ENCODE measurements at places on chromosomes 7 and 10.

DNA sequence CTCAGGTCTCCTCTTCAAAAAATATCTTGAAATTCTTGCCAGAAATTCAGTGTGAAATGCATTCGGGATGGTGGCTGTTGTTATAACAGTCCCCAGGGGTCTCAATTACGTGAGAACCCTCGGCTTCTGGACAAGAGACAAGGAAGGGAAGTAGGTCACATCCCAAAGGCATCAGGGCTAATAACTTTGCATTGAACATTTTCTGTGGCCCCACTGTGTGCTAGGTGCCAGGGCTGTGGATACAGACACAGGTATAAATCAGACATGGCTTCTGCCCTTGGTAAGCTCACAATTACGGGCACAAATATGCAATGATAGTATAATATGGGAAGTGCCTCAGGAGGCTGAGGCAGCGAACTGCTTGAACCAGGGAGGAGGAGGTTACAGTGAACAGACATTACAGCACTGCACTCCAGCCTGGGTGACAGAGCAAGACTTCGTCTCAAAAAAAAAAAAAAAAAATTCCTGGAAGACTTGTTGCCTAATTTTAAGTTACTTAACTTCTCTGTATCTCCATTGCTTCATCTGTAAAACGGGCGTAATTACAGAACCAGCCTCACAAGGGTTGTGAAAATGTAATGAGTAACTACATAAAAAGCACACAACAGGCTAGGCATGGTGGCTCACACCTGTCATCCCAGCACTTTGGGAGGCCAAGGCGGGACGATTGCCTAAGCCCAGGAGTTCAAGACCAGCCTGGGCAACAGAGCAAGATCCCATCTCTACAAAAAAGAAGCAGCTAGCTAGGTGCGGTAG, 2.5 kb upstream of the RHBDD2 start:
- DNase-seq, result no peak

DNA sequence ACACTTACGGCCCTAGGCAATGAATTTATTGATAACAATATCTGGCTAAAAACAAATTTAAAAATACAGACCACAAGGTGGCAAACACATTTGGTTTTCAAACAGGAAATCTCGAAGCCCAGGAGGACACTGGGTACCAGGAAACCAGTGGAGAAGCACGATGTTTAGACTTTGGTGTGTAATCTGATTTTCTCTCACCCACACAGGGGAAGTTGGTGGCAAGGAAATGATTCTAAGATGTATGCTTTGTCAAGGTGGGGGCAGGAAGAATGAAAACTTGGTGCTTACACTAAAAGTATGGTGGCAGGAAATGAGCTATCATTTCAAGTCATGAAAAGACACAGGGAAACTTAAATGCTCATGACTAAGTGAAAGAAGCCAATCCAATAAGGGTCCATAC, 113.2 kb upstream of the ANKRD1 start:
- DNase-seq, result no peak

DNA sequence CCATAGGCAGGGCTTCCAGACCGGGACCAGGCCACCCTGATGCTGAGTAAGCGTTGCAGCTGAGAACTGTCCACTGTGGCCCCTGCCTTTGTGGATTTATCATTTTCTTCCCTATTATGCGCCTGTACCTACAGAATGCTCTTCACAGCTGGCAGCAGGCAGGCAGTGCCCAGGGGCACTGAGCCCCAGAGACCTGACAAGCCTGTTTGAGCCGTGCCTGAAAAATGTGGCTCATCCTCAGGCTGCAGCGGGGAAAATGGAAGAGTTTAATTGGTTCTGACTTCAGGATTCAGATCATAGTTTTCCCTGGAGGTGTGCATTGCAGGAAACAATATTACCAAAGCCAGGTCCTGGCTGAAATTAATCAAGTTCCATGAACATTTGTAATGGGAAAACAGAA, 200.2 kb downstream of the ZNF438 start:
- no peak for DNase-seq

DNA sequence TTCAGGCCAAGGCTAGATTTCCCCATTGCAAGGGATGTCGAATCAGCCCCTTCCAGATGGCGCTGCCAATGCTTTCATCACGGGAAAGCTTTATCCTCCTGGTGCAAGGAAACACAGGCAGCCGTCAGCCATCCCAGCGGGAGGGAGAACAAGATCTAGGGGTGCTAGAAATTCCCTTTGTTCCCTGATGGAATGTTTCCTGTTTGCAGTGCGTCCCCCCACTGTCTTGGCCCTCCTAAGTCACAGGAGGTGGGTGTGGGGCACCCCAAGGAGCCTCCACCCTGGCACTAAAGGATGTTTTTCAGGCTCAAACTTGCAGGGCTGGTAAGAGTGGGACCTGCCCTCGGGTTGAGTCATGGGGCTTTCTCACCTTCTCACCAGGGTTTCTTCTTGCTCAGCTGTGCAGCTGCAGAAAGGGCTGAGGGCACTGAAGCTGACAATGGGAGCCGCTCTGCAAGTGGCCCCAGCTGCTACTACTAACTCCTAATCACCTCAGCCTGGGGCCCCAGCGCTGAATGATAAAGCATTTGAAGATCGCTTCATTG, 103.6 kb downstream of the PRPF18 start:
- no peak for DNase-seq

- DNase-seq, result no peak
These were observed 21.7 kb upstream of the PCGF5 start for GRCh38 chr10:91198781-91199180.

GRCh38 chr7:150368884-150369747, 494 bp downstream of the REPIN1 start:
- DNase-seq, result no peak

DNA sequence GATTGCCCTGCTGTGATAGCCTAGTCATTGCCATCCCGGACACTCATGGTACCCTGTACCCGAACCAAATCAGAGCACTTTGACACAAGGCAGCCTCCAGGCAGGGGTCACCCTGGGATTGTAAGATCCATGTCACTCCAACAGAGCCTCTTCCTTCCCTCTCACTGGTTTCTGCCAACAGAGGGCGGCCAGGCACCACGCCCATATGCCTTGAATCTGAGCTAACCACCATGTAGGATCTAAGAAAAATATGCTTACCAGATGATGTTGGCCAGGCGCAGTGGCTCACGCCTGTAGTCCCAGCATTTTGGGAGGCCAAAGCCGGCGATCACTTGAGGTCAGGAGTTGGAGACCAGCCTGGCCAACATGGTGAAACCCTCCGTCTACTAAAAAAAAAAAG, 389.2 kb upstream of the KLF6 start:
- no peak for DNase-seq

- no peak for DNase-seq
These were observed 25.2 kb downstream of the CDK1 start for GRCh38 chr10:60803433-60803832.

- no peak for DNase-seq
These were observed 3.1 kb upstream of the PAPSS2 start for GRCh38 chr10:87656431-87657072.

GRCh38 chr7:131045526-131045925, 282.1 kb upstream of the MKLN1 start:
- DNase-seq, result no peak

DNA sequence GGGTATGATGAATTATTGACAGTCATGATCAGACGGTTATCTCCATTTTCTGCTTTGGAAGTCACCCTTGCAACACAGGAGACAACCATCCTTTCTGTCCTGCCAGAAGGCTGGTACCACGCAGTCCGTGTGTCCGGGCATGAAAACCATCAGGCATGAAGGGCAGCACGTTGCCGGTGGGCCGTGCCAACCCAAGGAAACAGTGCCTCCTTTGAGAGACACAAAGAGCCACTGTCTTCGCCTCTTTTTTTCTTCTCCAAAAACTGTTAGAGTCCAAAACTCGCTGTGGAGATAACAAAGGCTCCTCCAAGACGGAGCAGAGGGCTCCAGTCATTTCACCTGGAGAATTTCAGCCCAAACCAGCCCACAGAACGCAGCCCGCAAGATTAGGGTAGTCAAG, 60.4 kb upstream of the ARHGAP21 start:
- DNase-seq, result no peak

- no peak for DNase-seq
These were observed 23.3 kb downstream of the CYP17A1 start for GRCh38 chr10:102813734-102814452.

DNA sequence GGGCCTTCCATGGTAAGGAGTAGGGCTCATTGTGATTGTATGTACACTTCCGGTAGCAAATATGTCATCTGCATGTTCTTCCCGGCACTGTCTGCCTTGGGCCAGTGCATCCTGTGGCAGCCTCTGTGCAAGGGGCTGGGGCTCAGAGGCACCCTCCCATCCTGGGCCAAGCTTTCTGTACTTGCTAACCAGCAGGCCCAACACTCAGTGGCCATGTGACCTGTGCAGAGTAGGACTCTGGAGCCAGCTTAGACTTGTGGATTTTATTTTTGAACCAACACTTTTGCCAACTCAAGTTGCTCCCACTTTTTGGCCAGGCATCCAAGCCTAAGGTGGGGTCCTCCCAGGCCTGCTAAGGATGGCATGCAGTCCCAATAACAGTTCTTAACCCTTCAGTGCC, 25.0 kb downstream of the LDB3 start:
- DNase-seq, result no peak

GRCh38 chr7:34823650-34824258, 165.7 kb downstream of the NPSR1 start:
- peak; percentile 19 for DNase-seq

GRCh38 chr10:60187691-60188090, 202.0 kb downstream of the ANK3 start:
- DNase-seq, result no peak

DNA sequence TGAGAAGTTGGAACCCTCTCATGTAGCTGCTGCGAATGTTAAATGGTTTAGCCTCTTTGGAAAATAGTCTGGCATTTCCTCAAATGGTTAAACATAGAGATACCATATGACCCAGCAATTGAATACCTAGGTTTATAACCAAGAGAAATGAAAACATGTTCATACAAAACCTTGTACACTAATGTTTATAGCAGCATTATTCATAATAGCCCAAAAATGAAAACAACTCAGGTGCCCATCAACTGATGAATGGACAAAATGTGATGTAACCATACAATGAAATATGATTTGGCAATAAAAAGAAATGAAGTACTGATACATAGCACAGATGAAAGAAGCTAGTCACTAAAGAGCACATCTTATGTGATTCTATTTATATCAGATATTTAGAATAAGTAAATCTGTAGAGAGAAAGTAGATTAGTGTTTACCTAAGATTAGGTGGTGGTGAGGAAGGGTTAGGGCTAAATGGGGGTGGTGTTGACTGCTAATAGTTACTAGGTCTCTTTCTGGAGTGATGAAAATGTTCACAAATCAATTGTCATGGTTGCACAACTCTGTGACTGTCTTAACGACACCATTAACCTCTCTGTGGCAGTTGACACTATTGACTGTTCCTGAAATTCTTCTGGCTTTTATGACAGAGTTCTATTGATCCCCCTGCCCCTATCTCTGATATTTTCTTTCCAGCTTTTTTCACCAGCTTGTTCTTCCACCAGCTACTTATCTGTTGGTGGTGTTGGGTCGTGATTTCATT, 35.2 kb downstream of the VCL start:
- no peak for DNase-seq

DNA sequence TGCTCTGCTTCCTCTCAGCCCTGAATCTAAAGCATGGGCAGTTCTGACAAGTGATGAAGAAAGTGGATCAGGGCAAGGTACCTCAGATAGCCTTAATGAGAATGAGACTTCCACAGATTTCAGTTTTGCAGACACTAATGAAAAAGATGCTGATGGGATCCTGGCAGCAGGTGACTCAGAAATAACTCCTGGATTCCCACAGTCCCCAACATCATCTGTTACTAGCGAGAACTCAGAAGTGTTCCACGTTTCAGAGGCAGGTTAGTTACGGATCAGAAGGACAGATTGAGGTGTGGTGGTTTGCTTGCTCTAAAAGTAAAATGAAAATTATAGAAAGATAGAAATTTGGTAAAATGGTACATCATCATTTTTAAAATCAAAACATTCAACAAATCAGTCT, 130.4 kb downstream of the AASS start:
- DNase-seq, result no peak

DNA sequence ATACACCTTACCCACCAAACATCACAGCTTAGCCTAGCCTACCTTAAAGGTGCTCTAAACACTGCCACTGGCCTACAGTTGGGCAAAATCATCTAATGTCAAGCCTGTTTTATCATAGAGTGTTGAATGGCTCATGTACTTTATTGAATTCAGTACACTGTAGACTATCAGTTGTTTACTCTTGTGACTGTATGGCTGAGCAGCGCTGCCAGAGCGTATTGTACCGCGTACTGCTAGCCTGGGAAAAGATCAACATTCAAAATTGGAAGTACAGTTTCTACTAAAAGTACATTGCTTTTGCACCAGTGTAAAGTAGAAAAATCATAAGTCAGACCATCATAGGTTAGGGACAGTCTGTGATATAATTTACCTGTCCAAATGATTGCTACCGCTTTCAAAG, 226.8 kb downstream of the PRPF18 start:
- no peak for DNase-seq
